ENCODE measurements at places on chromosomes 1 and 21.

DNA sequence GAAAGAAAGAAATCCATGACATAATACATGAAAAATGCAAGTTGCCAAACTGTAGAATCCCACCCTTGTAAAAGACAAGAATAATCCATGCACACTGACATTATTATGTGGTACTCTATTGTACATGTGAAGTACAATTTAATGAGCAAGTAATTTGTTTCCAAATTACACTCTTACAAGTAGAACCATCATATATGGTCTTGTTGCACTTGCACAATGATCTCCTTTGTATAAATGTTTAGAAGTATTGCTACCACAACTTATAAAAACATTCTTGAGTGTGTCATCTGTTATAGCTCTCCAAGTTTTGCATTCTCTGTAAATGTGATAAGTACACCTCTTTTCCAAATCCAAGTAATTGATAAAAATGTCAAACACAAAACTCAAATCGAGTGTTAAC is 29.1 kb upstream of the ZNF281 start:
- DNase-seq, result no peak

DNA sequence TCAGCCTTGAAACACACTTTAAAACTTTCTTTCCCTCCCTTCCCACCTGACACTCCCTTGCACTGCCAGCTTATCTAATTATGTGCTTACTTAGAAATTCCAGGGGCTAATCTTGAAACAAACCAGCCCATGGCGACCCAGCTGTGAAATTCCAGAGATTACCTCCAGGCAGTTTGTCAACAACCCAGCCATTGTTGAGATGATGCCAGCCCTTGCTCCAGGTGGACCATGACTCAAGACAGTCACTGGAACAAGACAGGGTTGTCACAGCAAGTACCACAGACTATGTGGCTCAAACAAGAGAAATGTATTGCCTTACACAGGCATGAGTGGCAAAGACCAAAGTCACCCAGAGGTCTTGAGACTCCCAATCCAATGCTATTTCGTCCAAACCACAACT is 7.9 kb downstream of the FYB2 start:
- DNase-seq, result no peak

- no peak for DNase-seq
These were observed 45.1 kb downstream of the ATP2B4 start for GRCh38 chr1:203671521-203672278.

GRCh38 chr1:67564193-67564592 is 120.8 kb upstream of the GADD45A start:
- DNase-seq, result no peak

- no peak for DNase-seq
These were observed 462.7 kb upstream of the CXADR start for GRCh38 chr21:17050156-17050555.

All from stimulated activated CD8-positive, alpha-beta memory T cell treated with anti-CD3 and anti-CD28 coated beads, Interleukin-2, amount 100 ng/mL, for 1 hour (primary cell).